ENCODE measurements at places on chromosomes 1 and 21.

DNA sequence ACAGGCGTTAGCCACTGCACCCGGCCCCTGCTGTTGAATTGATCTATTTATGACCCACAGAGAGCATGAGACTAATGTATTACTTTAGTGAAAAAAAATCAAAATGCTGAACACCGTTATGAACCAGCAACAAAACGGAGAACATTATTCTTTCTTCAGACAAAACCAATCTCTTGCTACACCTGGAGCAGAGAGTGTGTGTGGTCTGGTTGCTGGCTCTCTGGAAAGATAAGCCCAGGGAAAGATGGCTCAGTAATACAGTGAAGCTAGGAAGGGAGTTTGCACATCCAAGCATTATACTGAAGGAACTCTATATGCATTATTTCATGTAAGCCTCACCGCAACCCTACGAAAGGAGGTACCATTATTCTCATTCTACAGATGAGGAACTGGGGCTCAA is 117.0 kb downstream of the GLUL start:
- no peak for DNase-seq

GRCh38 chr1:231618609-231619256 is 7.9 kb upstream of the DISC1 start:
- no peak for DNase-seq

DNA sequence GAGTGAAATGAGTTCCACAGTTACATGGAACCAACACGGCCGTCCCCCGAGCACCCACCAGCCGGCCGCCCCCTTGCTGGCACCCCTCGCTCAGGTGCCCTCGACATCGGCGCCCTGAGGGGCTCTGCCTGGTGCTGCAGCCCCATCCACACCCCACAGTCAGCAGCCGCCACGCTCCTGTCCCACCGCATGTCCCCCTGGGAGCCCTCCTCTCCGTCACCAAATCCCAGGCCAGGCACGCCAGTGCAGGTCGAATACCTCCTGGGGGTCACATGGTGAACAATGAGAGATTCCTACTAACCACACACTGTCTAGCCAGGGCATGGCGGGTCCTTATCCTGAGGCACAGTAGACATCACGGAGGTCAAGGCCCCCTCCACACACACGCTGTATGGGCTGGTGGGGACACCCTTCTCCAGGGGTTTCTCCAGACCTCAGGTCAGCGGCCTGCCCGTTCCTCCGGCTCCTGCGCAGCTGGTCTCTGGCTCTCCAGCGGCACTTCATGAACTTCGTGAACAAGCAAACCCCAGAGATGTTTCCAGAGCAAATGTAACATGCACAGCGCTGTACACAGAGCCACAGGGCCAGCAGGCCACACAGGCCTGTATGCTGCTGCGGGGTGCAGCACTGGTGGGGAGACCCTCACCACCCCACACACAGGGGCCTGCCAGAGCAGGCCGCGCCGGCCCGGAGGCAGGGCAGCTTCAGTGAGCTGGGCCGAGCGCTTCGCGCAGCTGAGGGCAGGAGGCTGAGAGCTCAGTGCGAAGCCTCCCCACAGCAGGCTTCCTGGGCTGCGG is 21.8 kb downstream of the POFUT2 start:
- DNase-seq: peak; percentile 3

DNA sequence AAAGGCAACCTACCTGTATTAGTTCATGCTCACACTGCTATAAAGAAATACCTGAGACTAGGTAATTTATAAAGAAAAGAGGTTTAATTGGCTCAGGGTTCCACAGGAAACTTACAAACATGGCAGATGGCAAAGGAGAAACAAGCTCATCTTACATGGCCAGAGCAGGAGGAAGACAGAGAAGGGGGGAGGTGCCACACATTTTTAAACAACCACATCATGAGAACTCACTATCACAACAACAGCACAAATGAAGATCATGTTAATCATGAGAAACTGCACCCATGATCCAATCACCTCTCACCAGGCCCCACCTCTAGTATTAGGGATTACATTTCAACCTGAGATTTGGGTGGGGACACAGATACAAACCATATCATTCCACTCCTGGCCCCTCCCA is 90.6 kb upstream of the KCTD3 start:
- DNase-seq: no peak

DNA sequence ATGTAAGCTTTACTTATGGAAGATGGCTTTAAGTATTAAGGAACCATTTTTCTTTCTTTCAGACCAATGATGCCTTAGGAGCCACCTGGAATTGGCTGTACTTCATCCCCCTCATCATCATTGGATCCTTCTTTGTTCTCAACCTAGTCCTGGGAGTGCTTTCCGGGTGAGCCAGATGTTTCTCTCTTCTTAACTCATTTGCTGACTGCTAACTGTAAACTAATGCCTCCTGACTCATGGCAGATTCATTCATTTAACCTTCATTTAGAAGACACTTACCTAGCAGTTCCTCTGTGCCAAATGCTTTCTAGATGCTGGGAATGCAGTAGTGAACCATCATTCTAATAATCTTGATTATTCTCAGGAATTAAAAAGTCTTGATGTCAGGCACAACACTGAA is 168.0 kb downstream of the CACNA1E start:
- no peak for DNase-seq

DNA sequence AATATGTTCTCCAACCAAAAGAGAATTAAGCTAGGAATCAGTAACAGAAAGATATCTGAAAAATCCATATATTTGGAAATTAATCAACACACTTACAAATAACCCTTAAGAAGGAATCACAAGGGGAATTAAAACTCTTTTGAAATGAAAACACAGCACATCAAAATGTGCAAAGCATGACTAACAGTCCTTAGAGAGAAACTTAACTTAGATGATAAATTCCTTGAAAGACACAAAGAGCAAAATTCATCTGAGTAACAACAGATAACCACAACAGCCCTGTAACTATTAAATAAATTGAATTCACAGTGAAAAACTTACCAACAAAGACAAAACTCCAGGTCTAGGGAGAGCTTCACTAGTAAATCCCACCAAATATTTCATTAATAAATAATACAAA is 283.8 kb downstream of the SDCCAG8 start:
- DNase-seq: no peak

DNA sequence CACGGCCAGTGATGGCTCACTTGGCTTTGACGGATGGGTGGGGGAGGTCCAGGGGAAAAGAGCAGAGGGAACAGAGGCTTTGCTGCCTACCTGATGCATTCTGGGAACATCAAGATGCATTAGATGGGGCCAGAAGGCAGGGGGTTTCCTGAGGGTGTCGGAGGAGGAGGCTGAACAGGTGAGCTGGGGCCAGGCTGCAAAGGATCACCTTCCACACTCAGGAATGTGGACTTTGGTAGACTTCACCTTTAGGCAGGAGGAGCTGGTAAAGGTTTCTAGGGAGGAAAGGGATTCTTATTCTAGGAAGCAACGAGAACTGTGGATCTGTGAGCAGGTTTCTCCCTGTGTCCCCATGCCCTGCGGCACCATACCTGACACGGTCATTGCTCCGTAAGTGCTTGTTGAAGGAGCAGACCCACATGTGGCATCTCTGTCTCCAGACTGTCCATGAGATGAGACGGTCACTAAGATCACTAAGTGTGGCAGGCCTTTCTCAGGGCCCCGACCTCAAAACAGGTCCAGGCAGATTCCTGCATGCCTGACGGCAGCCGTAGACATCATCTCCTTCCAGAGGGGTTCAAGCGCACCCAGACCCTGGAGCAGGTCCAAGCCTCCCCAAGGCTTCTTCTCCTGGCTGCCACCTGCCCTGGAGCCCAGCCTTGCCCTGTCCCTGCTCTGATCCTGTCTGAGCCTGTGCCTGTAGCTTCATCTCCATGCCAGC is 89.1 kb upstream of the SLC25A33 start:
- no peak for DNase-seq

- no peak for DNase-seq
These were observed 195.2 kb upstream of the POU3F1 start for GRCh38 chr1:38241594-38242334.

DNA sequence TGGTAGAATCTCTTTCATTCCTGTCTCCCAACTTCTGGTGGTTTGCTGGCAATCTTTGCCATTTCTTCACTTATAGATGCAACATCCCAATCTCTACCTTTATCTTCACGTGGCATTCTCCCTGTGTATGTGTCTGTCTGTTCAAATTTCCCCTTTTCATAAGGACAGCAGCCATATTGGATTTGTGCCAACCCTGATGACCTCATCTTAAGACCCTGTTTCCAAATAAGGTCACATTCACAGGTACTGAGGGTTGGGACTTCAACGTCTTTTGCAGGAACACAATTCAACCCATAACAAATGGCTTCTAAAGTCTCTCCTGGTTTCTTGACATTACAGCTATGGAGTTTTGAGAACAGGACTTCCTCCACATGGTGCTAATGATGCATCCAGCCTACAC is 84.5 kb upstream of the OLIG2 start:
- DNase-seq: no peak

GRCh38 chr21:25895565-25896205 is 160.9 kb downstream of the GABPA start:
- no peak for DNase-seq

DNA sequence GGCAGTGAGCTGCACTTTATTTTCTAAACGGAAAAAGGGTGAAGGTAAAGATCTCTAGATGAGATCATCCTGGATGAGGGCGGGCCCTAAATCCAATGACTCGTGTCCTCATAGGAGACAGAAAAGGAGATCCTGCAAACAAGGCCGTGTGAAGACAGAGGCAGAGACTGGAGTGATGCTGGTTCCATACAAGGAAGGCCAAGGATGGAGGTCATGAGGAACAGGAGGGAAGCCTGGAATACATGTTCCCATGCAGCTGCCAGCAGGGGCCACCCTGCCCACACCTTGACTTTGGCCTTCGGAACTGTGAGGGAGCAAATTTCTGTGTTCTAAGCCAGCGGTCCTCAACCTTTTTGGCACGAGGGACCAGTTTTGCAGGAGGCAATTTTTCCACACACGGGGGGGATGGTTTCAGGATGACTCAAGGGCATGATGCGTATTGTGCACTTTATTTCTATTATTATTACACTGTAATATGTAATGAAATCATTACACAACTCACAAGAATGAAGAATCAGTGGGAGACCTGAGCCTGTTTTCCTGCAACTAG is 94.3 kb downstream of the PSMG1 start:
- DNase-seq: no peak

GRCh38 chr1:193181536-193181935 is 4.9 kb downstream of the B3GALT2 start:
- DNase-seq: no peak

- DNase-seq: no peak
These were observed 103.6 kb downstream of the SPAG17 start for GRCh38 chr1:118081387-118081786.

DNA sequence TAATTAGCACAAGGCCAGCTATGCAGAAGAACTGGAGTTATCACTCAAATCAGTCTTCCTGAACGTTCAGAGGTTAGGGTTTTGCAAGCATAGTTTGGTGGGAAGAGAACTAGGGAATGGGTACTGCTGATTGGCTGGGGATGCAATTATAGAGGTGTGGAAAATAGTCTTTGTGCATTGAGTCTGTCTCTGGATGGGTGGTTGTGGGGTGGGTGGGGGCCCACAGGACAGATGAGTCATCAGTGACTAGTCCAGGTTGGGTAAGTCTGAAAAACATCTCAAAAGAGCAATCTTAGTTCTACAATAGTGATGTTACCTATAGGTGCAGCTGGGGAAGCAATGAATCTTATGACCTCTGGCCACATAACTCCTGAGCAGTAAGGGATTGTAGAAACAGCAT is 89.7 kb upstream of the HMCN1 start:
- no peak for DNase-seq

GRCh38 chr1:201653233-201653632 is 114.3 kb downstream of the NAV1 start:
- DNase-seq: no peak
